ENCODE measurements at places on chromosomes 7 and 10.

- no peak for DNase-seq
Observed at GRCh38 chr10:84007482-84007881, 131.8 kb upstream of the GHITM start.

GRCh38 chr7:22444181-22444971, 55.6 kb downstream of the STEAP1B start:
- DNase-seq = no peak

GRCh38 chr7:118844748-118845147, 620.2 kb downstream of the ANKRD7 start:
- no peak for DNase-seq

DNA sequence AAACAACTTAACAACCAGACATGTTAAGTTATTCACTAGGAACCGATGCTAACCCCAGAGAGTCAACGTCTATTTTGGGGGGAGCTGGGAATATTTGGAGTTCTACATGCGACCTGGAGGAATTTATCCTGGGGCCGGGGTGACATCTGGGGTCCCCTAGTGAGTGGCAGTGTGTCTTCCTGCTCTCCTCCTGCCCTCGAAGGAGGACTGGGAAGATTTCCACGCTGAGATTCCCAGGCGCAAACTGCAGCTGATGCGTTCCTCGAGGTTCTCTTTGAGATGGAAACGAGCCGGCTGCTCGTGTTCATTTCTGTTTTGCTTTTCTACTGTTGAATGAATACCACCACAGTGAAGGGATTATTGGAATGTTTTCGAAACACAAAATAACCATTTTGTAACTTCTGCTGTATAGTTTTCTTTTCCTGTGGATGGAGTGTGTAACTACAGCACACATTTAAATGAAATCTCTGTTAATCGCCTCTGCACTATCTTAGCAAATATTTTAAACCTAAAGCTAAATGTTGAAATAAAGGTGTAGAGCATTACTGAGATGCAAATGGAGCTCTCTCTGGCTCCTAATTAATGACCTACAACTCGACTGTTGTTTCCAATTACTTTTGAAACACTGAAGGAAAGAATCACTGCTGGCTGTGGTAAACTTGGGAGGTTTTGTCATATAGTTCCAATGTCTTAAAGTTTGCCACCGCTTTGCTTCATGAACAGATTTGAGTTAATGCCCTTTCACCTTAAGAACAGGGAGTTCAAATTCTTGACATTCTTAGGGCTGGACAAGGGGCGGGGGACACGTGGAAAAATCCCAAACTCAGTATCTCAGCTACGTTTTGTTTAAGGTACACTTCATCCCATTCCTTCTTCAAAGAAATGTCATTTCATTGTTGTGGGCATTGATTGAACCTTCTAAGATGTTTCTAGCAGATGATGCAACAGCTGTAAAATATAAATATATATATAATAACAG, 21.1 kb downstream of the GATA3 start:
- no peak for DNase-seq

- no peak for DNase-seq
Observed at GRCh38 chr10:125840955-125841354, 17.6 kb downstream of the BCCIP start.

GRCh38 chr10:75189266-75190096, 21.1 kb upstream of the VDAC2 start:
- DNase-seq = no peak

GRCh38 chr10:21292763-21293517, 232.5 kb downstream of the SKIDA1 start:
- DNase-seq = no peak

- DNase-seq = peak; percentile 57
Observed at GRCh38 chr10:131786756-131787605, 113.8 kb upstream of the PPP2R2D start.

GRCh38 chr7:7761974-7762779, 43.8 kb upstream of the RPA3 start:
- DNase-seq = no peak

GRCh38 chr10:63267414-63268148, 134.5 kb downstream of the NRBF2 start:
- peak; percentile 14 for DNase-seq

GRCh38 chr7:154767821-154768415, 235.0 kb downstream of the PAXIP1 start:
- DNase-seq = no peak

DNA sequence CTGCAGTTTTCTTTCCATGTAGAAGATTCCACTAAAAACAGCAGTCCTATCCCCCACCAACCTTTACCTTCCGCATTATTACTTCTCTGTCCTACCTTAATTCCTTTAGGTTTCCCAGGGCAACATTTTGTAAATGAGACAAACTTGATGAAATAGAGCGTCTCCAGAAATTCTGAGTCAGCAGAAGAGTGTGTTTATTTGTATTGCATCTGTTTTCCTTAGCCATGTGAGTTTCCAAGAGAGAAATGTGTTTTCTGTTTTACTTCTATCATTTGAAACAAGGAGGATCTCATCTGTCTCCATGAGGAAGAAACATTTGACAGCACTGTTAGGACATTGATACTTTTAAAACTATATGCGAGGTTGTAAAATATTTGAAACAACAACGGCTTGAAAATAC, 244.2 kb upstream of the PLXDC2 start:
- no peak for DNase-seq

DNA sequence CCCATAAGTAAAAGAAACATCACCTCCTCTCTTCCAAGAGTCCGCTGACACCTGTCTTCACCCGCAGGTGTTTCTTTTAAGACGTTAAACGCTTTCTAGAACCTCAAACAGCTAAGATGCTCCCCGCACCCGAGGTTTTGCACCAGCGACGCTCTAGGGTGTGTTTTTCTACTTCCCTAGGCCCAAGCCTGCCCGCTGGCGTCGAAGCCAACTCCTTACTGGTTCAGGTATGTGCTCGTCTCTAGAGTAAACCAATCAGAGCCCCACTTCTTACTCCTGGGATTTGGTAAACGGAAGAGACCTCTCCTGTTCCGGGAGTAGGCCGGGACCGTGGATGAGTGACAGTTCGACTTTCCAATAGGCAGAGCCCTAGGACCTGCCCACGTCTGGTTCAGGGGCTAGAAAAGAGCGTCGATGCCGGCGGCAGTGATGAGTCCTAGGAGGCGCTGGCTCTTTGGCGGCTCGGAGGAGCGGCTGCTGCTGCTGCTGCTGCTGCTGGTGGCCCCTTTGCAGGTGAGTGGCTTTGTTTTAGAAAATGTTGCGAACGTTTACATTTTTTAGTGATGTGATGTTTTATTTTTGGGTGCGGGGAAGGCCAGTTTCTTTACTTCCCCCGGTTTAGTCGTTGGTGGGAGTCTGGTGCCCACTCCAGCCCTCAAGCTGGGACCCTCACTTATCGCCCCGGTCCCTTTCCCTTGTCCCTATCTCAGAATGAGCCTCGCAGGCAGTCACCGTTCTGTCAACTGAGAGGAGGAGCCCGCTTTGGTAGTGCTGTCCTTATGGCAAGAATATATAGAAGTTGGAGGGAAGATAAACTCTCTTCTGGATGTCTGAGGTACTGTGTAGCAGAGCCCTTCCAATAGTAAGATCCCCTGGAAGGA, at the start of gene BPGM:
Gene BPGM (plus strand): TSS at position 429 of the 881 bp plus-strand sequence. CDS start 14,655 bp downstream, outside the sequence.
- DNase-seq = peak; percentile 96

GRCh38 chr7:31046723-31047122, 5.4 kb upstream of the ADCYAP1R1 start:
- DNase-seq = no peak

GRCh38 chr10:112184379-112184778, 814 bp upstream of the GPAM start:
- DNase-seq = no peak

- no peak for DNase-seq
Observed at GRCh38 chr10:101355072-101355706, 1.2 kb downstream of the BTRC start.

GRCh38 chr10:1591045-1591444, 146.3 kb downstream of the ADARB2 start:
- DNase-seq = no peak

- DNase-seq = no peak
Observed at GRCh38 chr7:108313086-108313485, 143.2 kb downstream of the NRCAM start.

- no peak for DNase-seq
Observed at GRCh38 chr7:149820622-149821190, 17.5 kb upstream of the ZNF862 start.

DNA sequence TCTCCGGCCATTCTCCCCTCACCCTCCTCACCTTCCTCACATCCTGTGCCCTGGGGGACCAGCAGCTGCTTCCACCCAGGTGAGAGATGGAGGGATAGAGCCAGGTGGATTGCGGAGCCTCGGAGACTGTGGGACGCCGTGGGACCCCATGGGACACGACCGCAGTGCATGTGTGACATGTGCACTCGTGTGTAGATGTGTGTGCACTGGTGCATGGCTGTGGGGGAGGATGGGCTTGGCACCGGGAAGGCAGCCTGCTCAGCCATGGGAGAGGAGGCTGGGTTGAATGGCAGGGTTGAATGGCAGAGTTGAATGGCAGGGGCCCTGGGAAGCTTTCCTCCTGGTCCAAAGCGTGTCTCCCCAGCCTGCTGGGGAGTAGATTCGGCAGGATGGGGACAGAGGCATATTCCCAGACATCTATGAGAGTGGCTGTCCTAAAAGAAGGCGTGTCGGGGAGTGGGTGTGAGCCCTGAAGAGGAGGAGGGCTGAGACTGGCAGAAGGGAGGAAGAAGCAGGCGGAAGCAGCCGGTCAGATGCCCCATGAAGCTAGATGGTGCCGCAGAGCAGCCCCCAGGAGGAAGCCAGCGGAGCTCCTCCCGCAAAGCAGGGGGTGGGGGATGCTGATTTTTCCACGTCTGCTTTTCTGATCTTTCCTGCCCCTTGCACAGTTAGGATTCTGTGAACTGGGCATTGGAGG, 815 bp downstream of the GIMAP8 start:
- peak; percentile 82 for DNase-seq

- DNase-seq = no peak
Observed at GRCh38 chr7:43240565-43240964, 128.1 kb downstream of the HECW1 start.

- DNase-seq = no peak
Observed at GRCh38 chr7:158344706-158345300, 242.8 kb downstream of the PTPRN2 start.

- no peak for DNase-seq
Observed at GRCh38 chr10:48332166-48332870, 25.8 kb downstream of the MAPK8 start.

DNA sequence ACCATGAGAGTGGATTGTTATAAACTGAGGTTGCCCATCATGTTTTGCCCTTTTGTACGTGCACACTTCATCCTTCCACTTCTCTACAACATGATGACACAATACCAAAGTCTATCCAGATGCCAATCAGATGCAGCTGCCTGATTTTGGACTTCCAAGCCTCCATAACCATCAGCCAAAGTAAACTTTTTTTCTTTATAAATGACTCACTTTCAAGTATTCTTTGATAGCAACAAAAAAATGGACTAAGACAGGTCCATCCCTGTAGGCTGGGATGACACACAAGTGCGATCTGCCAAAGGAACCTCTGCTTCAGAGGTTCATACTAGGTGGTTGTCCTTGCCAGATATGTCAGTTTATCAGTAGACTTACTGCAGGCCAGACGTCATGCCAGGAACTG, 320.2 kb upstream of the FZD1 start:
- no peak for DNase-seq

DNA sequence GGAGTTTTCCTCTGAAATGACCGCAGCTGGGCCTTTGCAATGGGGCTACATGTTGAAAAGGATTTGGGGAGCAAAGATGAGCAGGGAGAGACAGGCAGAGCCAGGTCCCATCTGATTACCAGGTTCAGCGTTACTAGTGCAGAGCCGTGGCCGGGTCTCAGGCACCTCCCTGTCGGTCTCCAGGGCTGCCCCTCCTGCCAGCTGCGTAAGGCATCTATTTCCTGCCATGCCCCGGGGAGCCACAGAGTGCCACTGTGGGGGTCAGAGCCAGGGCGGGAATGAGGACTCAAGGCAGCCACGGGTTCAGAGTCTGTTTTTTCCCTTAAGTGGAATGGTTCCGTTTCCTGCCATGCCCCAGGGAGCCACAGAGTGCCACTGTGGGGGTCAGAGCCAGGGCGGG, 382.6 kb upstream of the SHH start:
- DNase-seq = no peak

DNA sequence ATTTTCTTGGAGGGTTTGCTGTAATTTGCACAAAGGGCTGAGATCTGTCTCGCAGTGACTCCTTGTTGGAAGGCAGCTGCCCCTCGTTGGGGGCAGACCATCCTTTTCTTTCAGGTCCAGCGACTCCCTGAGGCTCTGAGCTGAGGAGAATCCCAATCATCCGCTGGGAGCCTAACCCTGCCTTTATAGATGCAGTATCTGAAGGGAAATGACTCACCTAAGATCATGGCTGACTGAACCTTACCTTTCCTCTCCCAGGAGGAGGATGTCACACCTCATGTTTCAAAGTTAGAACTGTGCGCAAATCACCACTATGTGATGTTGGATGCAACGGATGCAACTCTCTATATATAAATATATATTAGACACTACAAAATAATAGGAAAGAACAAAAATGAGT, 36.4 kb upstream of the MXI1 start:
- DNase-seq = no peak

DNA sequence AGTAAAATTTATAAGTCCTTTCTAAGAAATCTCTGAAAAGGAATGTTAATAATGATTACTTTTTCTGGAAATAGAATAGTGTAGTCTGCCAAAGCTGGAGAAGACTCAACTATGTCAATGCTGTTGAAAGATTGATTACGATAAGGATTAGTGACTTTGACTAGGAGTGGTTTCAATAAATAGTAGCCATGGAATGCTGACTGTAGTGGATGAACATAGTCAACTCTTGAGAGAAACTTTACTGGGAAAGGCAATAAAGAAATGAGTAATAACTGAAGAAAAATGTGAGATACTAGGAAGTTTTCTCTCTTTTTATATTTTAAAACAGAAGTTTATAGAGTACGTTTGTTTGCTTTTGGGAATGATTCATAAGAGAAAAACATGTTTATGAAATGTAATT, 105.0 kb upstream of the CDK13 start:
- no peak for DNase-seq

DNA sequence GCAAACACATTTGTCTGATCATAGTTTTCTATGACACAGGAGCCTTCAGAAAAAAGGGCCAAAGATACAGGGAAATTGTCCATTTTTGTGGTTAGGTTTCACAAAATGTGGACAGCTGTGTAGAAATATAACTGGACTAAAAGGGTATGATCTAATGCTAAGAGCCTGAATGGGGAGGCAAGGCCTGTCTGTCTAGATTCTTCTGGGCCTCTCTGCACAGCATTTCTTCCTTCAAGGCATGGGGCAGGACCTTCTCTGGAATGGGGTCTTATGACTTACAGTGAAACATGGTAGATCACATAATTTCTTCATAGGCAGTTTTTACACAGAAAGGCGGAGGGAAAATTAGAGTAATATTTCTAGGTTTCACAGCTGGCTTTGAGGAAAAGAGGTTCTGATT, 795.7 kb downstream of the GRID1 start:
- no peak for DNase-seq

DNA sequence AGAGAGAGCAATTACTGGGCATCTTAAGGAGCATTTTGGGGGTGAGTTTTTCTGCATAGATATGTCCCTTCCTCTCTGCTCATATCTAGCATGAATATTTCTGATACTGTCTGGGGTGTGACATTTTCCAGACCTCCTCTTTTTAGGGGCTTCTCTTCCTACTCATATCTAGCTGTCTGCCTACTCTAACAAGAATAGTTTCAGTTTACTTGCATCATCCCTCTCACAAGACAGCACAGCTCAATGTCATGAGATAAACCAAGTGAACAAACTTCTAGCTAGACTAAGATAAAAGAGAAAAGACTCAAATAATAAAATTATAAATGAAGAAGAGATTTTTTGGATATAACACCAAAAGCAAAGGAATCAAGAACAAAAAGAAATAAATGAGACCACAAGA, 419.5 kb upstream of the SORCS1 start:
- DNase-seq = no peak

GRCh38 chr7:100874300-100874576, 665 bp upstream of the SRRT start:
- no peak for DNase-seq

All from stimulated activated CD4-positive, alpha-beta T cell treated with anti-CD3 and anti-CD28 coated beads, Interleukin-15, amount 100 ng/mL, for 24 hours (primary cell).